Kidney glomerular epithelial cell (primary cell): ENCODE measurements at places on chromosomes 6 and 20.

GRCh38 chr20:13202565-13202964, 18.5 kb upstream of the ISM1 start:
- DNase-seq = no peak

GRCh38 chr20:44180814-44181213, 6.2 kb downstream of the JPH2 start:
- DNase-seq = no peak

GRCh38 chr6:146840641-146841040, 241.9 kb downstream of the ADGB start:
- DNase-seq = no peak

- DNase-seq = no peak
Observed at GRCh38 chr6:169787797-169788196, 36.4 kb downstream of the ERMARD start.

DNA sequence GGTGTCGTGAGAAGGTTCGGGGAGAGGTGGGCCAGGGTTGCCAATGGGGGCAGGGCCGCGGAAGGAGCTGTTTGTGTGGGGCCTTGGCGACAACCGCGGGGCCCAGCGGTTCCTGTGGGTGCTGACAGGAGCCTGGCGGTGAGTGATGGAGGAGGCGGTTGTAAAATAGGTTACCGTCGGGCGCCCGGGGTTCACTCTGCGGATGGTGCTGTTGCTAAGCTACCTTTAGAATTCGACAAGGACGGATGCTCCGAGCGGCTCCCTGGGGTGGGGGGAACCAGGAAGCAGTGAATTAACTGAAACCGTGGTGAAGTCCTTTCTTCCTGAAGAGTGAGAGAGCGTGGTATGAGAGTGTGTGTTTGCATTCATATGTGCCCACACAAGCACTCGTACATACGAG, 61.7 kb downstream of the CDH22 start:
- no peak for DNase-seq

- DNase-seq = no peak
Observed at GRCh38 chr6:166976636-166977035, 20.3 kb upstream of the RNASET2 start.

GRCh38 chr6:75281653-75282052, 2.9 kb downstream of the TMEM30A start:
- DNase-seq = no peak

DNA sequence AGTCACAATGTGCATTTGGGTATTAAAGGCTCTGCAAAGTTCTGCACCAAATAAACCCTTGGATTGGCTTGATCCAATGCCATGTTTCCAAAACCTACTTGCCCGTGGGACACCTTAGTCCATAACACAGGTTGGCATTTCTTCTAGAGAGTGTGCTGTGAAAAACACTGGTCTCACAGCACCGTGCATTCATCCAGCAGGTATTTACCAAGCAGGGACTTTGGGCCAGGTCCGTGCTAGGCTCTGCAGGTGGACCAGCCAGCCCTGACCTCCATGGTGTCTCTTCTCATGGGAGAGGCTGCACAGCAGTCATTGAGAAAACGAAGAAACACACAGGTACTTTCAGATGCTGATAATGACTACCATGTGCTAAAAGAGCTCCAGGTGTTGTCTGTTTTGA, 112.6 kb downstream of the CDH26 start:
- no peak for DNase-seq

GRCh38 chr20:972256-972655, 29.9 kb downstream of the RSPO4 start:
- DNase-seq = no peak

DNA sequence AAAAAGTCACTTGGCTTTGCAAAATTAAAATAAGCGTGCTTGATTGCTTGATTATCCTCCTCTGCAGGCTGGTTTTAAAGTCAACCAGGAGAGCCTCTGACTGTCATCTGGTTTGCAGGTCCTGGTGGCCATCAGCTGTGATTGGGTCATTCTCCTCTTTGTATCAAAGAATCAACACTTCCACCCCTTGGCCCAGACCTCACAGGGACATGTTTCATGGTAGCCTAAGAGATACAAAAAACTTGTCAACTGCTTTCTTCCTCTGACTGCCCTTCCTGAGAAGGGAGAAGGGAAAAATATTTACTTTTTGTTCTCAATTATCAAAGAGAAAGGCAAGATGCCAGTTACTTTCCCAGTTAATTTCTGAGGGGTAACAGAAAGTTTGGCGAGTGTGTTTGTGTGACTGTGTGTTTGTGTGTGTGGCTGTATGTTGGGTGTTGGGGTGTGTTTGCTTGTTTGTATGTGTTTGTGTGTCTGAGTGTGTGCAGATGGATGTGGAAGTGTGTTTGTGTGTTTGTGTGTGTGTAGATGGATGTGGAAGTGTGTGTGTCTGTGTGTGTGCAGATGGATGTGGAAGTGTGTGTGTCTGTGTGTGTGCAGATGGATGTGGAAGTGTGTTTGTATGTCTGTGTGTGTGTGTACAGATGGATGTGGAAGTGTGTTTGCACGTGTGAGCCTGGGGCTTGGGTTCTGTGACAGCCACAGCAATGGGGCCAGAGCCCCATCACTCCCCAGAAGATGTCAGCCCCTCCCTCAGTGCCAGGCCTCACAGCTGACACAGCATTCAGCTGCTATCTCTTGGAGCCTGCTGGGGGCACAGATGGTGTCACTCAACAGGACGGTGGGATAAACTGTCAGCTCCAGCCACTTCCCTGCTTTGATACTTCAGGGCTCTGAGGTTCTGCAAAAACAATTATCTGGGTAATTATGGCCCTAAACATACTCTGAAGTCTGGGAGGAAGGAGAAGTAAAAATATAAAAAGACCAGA, 98.6 kb upstream of the RNF24 start:
- DNase-seq = no peak
